ENCODE measurements at places on chromosomes 4 and X.

- DNase-seq: no peak
Measured at GRCh38 chr4:175758050-175759024, 53.7 kb downstream of the GPM6A start.

DNA sequence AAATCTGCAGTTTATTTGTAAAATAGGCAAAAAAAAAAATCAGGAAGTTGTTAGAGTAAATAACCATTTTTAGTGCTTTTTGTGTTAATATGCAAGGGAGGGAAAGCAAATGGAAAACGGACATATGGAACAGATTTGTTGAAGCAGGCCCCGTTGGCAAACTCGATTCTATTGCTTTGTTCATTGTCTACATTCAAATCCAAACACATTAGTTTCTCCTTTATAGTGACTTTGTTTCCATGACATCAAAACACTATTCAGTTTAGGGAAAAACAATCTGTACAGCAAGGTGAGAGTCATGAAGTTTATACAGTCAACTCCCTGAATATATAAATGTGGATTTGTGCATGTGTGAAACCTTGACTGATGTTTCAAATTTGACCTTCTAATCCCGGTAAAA, 142.2 kb downstream of the FAM47A start:
- no peak for DNase-seq

- no peak for DNase-seq
Measured at GRCh38 chr4:172851534-172851933, 317.1 kb upstream of the GALNT7 start.

DNA sequence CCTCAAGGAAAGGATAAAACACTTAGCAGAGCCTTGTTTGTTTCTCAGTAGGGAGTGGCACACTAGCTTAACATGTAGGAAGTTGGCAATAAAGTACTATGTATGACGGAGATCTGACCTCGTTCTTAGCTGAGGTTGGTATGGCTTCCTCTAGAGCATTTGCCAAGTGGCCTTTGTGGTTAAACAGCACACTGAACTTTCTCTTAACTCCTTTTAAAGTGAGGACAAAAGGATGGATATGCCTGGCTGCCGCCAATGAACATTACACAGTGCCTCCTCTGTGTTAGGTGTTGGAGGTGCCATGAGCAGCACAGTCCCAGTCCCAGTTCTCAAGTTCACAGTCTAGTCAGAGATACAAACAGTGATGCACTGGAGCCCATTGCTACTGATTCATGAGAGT, 54.4 kb downstream of the VGLL1 start:
- DNase-seq: no peak

Data from GM18507 (cell line).